Daoy (cell line): ENCODE measurements at places on chromosomes 16 and 17.

GRCh38 chr17:40307740-40308239, 1.2 kb upstream of the RARA start:
- DNase-seq, result no peak

GRCh38 chr17:8122924-8123694, 797 bp downstream of the HES7 start:
- DNase-seq, result peak; percentile 42

DNA sequence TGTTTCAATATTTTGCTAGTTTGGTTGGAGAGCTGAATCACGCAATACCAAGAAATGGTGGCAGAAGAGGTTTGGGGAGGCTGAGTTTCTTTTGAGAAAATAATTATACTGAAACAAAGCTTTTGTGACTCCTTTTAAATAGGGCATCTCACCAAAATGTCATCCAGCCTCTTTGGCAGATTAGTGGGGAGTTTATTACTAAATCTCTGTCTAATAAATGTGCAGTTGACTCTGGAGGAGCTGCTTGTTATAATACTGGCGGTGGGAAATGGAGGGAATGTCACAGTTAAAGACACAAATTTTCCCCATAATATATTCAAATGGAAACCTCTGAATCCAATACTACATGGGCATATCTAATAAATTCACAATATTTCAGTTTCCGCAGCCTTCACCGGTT, 44.7 kb downstream of the SNX11 start:
- DNase-seq, result no peak

- no peak for DNase-seq
Measured at GRCh38 chr17:72301887-72302286, 181.1 kb downstream of the SOX9 start.

DNA sequence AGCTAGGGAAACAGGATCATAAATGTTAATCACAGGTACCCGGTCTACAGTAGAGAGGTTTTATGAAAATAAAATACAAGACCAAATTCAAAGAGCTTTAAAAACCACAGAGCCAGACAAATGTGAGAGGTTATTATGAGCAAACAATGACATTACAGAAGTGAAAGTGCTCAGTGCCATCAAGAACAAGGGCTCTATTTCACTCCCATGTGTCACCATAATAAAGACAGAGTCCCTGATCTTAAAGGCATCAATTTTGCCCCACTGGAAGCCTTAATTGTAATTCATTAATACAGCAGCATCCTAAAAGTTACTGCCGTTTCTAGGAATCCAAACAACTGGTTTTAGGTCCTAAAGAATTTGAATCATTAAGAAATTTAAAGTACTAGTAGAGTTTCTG, 43.7 kb upstream of the CDRT4 start:
- no peak for DNase-seq
